Cerebellar nuclear complex (tissue), 1 donor: ENCODE measurements at places on chromosomes 2 and 18.

DNA sequence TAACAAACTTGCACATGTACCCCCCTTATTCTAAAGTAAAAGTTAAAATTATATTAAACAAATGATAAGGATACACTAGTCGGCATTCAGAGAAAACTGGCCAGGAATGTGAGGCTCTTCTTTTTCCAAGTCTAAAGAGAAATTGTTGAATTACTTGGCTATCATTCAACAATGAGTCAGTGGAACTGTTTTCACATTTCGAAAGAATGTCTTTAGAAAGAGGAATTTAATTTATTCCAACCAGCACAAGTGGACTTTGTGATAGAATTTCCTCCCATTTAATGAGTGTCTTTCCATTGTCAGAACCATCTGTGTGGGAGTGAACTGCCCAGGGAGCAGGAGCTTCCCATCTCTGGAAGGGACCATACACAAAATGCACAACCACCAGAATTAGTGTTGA is 792.2 kb downstream of the EPHA4 start:
- DNase-seq: no peak

DNA sequence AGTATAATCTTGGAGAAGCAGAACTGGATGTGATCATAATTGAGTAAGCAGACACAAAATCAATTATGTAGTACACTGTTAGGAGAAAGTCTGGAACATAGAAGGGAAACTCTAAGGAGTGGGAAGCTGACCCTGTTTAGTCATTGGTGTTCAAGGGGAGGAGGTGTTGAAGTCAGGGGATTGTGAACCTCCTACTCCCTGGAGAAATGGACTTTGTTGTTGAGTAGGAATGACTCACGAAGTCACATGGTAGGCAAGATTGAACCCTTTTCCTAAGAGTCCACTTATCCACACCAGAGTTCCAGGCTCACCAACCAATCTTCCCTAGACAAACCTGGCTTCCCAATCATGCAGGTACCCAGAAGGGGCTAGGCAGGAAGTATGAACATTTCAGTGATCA is 81.0 kb upstream of the BCL11A start:
- DNase-seq: no peak

- no peak for DNase-seq
Observed at GRCh38 chr18:68431111-68431921, 283.6 kb downstream of the TMX3 start.

GRCh38 chr2:231715988-231716616 is 7.8 kb downstream of the PTMA start:
- no peak for DNase-seq

DNA sequence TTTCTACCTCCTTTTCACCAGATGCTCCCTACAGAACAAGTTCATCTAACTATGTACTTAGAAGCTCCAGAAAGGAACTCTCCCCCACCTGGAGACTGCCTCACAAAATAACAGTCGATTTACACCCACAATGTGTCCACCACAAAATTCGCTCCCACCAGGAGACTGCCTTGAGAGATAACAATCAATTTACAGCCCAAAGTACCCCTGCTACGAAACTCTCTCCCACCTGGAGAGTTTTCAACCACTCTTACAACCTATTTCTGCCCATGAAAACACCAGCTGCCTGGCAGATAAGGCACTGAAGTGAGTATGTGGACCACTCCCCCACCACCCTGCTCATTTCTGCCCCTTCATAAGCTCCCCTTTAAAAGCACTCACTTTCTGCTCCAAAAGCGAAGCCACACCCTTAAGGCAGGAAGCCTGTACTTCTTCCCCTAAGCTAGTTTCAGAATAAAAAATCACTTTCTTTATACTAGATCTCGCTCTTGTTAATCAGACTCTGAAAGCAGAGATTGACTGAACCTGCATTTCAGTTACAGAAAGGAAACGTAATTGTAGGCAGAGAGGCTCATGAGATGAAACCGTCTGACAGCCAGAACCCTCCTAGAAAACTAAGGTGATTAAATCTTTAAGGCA is 94.4 kb upstream of the RBBP8 start:
- DNase-seq: no peak
